ENCODE measurements at places on chromosomes 6 and 20.

GRCh38 chr20:62126141-62126540, 3.9 kb downstream of the LSM14B start:
- DNase-seq: no peak

- DNase-seq: no peak
These were observed 137.2 kb downstream of the EDN3 start for GRCh38 chr20:59437601-59438031.

GRCh38 chr6:14943116-14943515, 302.8 kb upstream of the JARID2 start:
- no peak for DNase-seq

DNA sequence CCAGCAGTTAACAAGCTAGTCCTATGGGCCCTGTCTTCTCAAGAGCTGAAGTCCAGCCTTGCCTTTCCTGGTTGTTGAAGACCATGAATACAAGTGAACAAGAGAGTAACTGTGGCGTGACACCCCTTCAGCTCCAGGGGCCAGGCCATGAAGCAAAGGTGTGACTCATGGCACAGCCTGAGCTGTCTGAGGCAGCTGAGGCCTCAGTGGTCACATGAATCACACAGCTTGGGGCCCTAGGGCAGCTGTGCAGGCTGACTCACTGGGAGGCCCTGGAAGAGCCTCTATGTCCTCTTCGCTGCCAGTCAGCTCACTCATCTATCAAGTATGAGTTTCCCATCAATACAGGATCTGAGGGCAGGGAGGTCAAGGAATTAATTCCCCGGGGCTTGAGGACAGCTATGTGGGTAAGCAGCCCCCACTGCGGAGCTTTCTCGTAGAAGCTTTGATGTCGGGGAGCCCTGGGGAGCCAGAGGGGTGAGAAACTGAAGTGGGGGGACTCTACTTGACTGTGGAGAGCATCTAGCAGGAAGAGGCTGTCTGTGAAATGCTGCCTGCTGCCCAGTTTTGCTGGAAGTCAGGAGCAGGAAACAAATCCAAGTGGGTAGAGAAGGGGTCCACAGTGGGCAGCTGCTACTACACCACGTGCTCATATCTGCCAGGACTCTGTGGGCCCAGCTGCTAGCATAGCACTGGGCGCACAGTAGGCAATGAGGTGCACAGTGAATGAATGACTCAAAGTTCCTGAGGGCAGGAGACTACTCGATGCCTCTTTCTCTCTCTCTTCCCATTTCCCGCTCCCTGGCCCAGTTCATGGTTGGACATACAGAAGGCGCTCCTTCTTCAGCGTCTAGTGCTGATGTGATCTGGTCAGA, 13.7 kb upstream of the FAM83C start:
- no peak for DNase-seq

GRCh38 chr20:32158943-32159660, 48.4 kb downstream of the PLAGL2 start:
- DNase-seq: no peak

- no peak for DNase-seq
These were observed 78.0 kb downstream of the SLC22A3 start for GRCh38 chr6:160426136-160426535.

GRCh38 chr6:159493231-159493897, 199.7 kb downstream of the SOD2 start:
- no peak for DNase-seq

DNA sequence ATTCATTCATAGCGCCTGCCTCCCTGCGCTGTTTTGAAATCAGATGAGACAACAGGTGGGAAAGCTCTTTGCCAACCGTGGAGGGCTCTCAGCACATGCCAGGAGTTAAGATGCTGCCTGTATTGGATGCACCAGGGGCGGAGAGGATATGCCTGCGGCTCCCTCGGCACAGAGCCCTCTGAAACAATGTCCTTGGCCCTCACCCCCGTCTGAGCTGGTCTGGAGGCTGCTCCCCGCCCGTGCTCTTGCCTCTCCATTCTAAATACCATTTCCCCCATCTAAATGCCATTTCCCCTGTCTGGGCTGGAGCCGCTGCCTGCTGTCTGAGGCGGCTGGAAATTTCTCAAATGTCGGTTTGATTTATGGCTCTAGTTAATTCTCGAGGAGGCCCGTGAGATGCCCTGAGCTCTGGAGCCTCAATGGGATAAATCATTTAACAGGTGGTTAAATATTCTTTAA, 50.8 kb upstream of the MLN start:
- DNase-seq: no peak

DNA sequence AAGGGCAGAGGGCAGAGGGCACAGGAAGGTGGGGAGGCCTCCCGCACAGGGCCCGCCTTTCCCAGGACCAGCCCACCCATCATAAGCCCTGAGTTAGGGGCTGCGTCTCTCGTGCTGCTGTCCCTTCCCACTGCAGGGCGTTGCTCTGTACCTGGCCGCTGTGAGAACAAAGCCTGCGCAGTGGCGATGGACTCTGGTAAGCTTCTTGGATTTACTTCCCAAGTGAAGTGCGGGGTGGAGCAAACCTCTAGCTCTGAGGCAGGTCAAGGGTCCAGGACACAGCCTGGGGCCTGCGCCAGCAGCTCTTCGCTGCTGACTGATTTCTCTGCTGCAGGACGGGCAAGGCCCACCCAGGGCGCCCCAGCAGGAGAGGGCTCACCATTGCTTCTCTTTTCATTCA, 23.9 kb downstream of the INSM1 start:
- DNase-seq: no peak

- no peak for DNase-seq
These were observed 20.7 kb upstream of the TBC1D22B start for GRCh38 chr6:37236921-37237320.

DNA sequence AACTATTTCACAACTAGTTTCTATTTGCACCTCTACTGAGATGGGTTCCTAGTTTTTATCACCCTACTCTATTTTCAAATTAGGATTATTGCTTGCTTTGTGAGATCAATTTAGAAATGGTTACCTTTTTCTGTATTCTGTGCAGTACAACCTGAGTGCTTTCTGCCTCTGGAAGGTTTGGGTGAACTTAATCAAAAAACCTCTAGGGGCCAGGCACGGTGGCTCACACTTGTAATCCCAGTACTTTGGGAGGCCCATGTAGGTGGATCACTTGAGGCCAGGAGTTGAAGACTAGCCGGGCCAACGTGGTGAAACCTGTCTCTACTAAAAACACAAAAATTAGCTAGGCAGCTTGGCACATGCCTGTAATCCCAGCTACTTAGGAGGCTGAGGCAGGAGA, 63.3 kb downstream of the SCAF8 start:
- DNase-seq: no peak

DNA sequence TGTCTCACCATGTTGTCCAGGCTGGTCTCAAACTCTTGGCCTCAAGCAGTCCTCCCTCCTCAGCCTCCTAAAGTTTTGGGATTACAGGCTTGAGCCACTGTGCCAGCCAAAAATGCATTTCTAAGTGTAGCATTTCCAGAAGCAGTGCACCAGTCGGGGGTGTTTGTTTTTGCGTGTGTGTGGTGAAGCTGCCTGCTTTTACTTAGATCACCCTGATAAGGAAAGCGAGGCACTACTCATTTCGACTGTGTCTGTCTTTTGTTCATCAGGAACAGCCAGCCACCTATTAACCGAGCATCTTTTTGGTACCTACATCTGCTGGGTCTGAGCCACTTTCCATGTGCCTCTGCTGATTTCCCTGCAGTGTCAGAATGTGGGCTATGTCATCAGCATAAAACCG, 18.7 kb downstream of the SIRT5 start:
- DNase-seq: no peak

DNA sequence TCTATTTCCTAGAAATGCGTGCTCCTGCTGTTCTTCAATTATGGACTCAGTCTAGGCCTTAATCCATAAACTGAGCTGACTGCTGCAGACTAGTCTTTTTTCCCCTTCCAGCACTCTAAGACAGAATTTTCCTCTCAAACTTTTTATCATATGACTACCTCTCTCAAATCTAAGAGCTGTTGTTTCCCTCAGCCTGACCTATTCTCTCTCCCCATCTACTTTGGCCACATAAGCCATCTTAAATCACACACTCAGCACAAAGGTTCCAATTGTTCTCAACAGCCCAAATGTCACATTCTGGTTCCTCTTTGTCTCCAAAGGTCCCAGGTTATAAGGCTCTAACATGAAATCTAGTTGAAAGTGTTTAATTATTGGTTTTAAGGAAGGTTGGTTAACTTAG, 85.2 kb downstream of the PRSS35 start:
- DNase-seq: no peak

DNA sequence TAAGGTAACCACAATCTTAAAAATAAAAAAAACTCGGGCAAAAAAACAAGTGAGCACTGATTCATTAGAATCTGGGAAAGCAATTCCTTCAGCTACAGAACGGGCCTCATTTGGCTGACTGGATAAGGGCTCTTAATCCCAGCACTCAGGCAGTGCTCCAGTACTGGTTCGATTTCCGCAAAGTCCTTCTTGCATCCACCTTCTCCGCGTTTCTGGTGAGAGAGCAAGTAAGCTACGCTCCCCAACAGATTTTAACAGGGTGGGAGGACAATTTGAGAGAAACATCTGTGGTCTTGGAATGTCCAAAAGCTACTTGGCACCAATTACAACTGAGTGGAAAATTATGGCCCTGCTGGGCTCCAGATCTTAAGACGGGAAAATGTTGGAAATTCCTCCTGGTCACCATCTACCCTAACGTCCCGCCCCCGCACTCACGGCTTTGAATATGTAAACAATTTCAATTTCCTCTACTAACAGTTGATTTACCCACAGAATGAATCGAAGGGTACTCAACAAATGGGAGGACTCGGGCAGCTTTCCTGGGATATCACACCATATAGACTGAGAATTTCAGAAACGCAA, 18.1 kb upstream of the ZSCAN9 start:
- no peak for DNase-seq

GRCh38 chr6:107264357-107264840, 149.1 kb upstream of the BEND3 start:
- no peak for DNase-seq

GRCh38 chr6:168623736-168624135, 182.8 kb downstream of the SMOC2 start:
- no peak for DNase-seq

DNA sequence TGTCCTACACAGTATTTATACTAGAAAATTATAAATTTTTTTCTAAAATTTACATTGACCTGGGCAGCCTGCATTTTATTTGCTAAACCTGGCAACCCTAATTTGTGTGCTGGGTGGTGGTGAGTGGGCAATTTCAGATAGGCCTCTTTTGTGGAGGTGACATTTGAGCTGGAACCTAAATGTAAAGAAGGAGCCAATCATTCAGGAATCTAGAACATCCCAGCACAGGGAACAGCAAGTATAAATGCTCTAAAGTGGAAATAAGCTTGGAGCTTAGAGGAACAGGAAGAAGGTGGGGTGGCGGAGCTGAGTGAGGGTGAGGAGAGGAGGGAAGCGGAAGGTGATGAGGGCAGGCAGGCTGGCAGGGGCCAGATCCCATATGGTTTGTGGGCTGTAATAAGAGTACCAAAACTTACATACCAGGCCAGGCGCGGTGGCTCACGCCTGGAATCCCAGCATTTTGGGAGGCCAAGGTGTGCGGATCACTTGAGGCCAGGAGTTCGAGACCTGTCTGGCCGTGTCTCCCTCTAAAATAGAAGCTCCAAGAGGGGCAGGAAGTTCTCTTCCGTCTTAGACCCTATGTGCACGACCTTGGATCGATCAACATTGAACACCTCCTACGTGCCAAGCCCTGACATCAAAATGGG, 549 bp upstream of the CSE1L start:
- DNase-seq: no peak

- no peak for DNase-seq
These were observed 204.8 kb downstream of the TFAP2A start for GRCh38 chr6:10210052-10210451.

DNA sequence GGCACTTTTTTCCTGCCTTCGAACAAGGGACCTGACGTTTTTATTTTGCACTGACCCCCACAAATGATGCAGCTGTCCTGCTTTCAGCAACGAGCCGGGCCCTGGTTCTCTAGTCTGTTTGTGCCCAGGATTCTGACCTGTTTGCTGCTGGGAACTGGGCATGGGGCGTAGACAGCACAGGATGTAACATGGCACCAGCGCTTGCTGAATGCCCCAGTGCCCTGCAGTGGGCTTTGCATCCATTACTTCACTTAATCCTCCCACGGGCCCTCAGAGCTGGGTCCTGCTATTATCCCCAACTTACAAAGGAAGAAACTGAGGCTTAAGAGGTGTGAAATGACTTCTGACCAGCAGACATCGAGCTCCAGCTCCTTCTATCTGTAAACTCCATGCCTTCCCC, 80.4 kb upstream of the PMEPA1 start:
- DNase-seq: no peak

GRCh38 chr6:16413399-16413798, 175.0 kb downstream of the GMPR start:
- DNase-seq: no peak

- no peak for DNase-seq
These were observed 28.3 kb downstream of the SERPINB6 start for GRCh38 chr6:2942914-2943563.

DNA sequence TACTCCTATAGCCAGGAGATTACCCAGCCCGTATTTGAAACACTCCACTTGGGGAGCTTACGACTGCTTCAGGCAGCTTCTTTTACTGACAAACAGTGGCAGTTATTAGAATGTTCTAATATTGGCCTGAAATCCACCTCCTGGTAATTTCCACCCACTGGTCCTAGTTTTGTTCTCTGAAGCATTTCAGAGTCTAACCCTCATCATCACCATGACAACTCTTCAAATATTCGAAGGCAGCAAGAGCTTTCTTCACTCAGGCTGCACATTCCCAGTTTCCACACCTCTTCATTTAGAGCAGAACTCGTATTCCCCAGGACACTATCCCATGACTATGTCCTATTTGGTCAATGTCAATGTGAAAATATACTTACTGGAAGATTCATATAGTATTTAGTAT, 325.6 kb downstream of the UBE3D start:
- DNase-seq: no peak

- peak; percentile 81 for DNase-seq
These were observed 55.4 kb downstream of the RIPOR3 start for GRCh38 chr20:50635676-50636600.

- DNase-seq: peak; percentile 56
These were observed 26.6 kb upstream of the TULP4 start for GRCh38 chr6:158285656-158286021.

GRCh38 chr6:42819803-42820511, 38.1 kb downstream of the BICRAL start:
- no peak for DNase-seq

GRCh38 chr6:169801396-169802160, 50.2 kb downstream of the ERMARD start:
- no peak for DNase-seq

- DNase-seq: no peak
These were observed 10.6 kb downstream of the RBM39 start for GRCh38 chr20:35731469-35731788.

DNA sequence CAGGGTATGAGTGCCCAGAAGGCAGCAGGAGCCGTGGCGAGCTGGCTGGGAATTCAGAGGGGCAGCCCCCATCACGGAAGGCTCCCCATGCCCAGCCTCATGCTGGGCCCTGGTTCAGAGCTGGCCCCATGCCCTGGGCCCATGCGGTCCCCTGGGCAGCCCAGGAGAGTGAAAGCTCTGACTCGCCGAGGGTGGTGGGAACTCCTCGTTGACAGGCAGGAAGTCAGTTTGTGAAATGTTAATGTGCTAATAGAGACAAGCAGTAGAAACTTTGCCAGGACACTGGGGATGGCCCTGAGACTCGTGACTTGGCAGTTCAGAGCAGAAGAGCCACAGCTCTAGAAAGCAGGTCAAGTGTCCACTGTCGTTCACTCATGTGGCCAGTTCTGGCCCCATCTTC, 353.0 kb downstream of the TAF4 start:
- no peak for DNase-seq

Measured in right forelimb (tissue), 1 donor.